Fibroblast of lung (primary cell): ENCODE measurements at places on chromosomes 1 and 21. TPM values are rescaled to one million over a fixed set of nuclear protein-coding genes. Genes with fewer than 3 reads are reported as not detected.

GPR37L1 gene
- not detected in 2 replicates for total RNA-seq

GRCh38 chr1:177770096-177770495 is 199.8 kb downstream of the SEC16B start:
- no peaks in the 10 kb centered on the region for H3K4me1 ChIP-seq
- no peaks in the 10 kb centered on the region for H3K27me3 ChIP-seq
- DNase-seq, result no peak
- no peak overlapping the region for H3K4me3 ChIP-seq
- H3K27ac ChIP-seq, result no peak overlapping the region

- peak overlapping the region; percentile 78 for H3K27ac ChIP-seq
- H3K27me3 ChIP-seq, result no peaks in the 10 kb centered on the region
- peaks cover 53% of the 10 kb centered on the region for H3K4me1 ChIP-seq
- no peak overlapping the region for H3K4me3 ChIP-seq
These were observed 117.0 kb downstream of the NAV1 start for GRCh38 chr1:201655910-201656309.

RYR2 gene
- 0.17 and 0.51 TPM in 2 replicates for total RNA-seq

GRCh38 chr1:37037690-37038089 is 3.4 kb upstream of the GRIK3 start:
- H3K36me3 ChIP-seq, result no peaks in the 10 kb centered on the region
- DNase-seq, result no peak
- no peak overlapping the region for H3K4me3 ChIP-seq
- H3K4me1 ChIP-seq, result no peaks in the 10 kb centered on the region
- H3K27me3 ChIP-seq, result peaks cover 21% of the 10 kb centered on the region

DNA sequence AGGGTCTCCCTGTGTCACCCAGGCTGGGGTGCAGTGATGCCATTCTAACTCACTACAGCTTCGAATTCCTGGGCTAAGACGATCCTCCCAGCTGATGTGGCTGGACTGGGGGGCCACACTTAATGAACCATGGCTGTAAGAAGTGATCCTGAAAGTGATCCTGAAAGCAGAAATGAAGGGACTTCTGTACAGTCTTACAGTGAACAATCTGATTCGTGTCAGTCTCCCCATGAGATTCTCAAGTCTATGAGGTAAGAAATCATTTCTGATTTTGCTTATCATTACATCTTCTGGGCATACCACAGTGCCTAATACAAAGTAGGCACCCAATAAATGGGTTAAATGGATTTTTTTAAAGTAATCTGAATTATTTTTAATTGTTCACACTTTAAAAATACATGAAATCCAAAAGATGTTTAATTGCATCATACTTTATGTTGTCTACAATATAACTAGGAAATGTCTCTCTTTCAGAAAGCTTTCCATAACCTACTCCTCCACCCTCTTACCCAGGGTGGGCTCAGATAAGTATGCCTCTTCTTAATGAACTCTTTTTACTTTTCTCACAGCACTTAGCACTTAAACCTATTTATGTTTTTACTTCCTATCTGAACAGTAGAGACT is 21.5 kb downstream of the TUT4 start:
- no peak overlapping the region for H3K27ac ChIP-seq
- H3K4me1 ChIP-seq, result no peaks in the 10 kb centered on the region
- no peak overlapping the region for H3K4me3 ChIP-seq

GLIS1 gene
- total RNA-seq, result under 0.01 TPM in 1 of 2 replicates, not detected in the other

TEKT2 gene
- 0.26 and 0.50 TPM in 2 replicates for total RNA-seq

GPR61 gene
- 0.26 TPM in 1 of 2 replicates, not detected in the other for total RNA-seq

C1orf226 gene
- under 0.01 and 0.33 TPM in 2 replicates for total RNA-seq

GRCh38 chr1:8116894-8117264 is 90.8 kb upstream of the ERRFI1 start:
- H3K36me3 ChIP-seq, result no peaks in the 10 kb centered on the region
- H3K4me3 ChIP-seq, result no peak overlapping the region
- H3K27me3 ChIP-seq, result no peaks in the 10 kb centered on the region
- DNase-seq, result peak; percentile 97
- peaks cover 24% of the 10 kb centered on the region for H3K4me1 ChIP-seq

DNA sequence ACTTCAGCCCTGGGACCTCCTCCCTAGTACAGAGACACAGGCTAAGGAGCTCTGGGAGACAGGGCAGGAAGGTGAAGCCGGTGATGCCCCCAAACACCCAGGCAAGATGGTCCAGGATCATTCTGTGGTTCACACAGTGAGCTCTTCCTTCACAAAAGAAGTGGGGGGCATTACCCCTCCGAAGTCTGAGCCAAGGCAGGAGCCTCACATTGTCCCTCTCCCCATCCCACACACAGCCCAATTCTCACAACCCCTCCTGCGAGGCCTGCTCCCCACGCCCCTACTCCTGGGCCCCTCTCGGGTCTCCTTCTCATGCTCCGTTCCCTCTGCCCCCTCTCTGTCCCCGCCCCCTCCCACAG is 10.7 kb downstream of the MEF2D start:
- no peaks in the 10 kb centered on the region for H3K27me3 ChIP-seq
- peaks cover 42% of the 10 kb centered on the region for H3K4me1 ChIP-seq
- peak overlapping the region; percentile 34 for H3K27ac ChIP-seq

DNA sequence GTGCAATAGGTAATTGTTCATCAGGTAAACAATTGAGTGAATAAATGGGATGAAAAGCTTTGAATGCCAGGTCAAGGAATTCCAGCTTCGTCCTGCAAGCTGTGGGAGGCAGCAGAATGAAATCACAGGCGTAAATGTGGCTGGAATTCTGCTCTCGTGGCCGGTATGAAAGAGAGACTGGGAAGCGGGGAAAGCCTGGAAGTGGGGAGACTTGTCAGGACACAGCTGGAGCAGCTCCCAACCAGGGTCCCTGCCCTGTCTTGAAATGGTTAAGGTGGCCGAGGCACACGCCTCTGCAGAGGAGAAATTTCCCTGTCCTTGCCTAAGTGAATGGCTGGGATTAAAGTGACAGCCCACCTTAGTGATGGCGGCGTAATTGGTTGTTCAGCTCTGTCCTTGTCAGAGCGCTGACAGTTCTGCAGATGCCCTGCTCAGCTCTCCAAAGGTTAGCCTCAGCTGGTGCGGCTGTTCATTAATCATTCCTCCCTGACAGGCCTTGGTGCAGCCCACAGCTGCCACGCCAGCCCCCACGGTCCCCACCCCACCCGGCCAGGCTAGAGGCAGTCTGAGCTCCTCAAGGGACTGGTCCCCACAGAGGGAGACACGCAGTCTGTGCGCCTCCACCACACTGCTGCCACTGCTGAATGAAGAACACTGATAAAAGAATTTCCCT is 398.3 kb upstream of the POU3F1 start:
- no peaks in the 10 kb centered on the region for H3K4me1 ChIP-seq
- no peaks in the 10 kb centered on the region for H3K36me3 ChIP-seq
- no peak overlapping the region for H3K27ac ChIP-seq
- H3K27me3 ChIP-seq, result no peaks in the 10 kb centered on the region
- DNase-seq, result no peak
- H3K4me3 ChIP-seq, result no peak overlapping the region

ASPM gene
- 1.8 and 9.7 TPM in 2 replicates for total RNA-seq

CDKN2C gene
- total RNA-seq, result 19.8 and 31.5 TPM in 2 replicates

GRCh38 chr1:201275253-201275666 is 8.0 kb upstream of the PKP1 start:
- H3K4me3 ChIP-seq, result no peak overlapping the region
- peaks cover under 1% of the 10 kb centered on the region for H3K27me3 ChIP-seq
- H3K27ac ChIP-seq, result no peak overlapping the region
- H3K36me3 ChIP-seq, result no peaks in the 10 kb centered on the region
- no peaks in the 10 kb centered on the region for H3K4me1 ChIP-seq

GRCh38 chr1:232590744-232591082 is 39.2 kb downstream of the SIPA1L2 start:
- no peaks in the 10 kb centered on the region for H3K36me3 ChIP-seq

DNA sequence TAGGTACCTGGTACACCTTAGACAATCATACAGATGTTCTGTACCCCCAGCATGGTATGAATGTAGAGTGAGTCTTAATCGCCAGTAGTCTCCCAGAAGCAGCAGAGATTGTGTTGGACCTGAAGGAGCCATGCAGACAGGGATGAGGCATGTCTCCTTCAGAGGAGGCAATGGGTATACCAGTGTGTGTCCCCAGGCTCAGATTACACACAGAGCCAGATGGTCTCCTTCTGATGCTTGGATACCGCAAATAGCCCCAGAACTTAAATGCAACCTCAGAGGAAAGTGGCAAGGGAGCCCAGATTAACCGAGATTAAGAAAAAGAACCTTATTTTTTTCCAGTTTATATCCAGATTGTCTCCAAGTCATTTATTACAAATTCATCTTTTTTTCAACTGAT is 96.8 kb upstream of the C21orf91 start:
- no peaks in the 10 kb centered on the region for H3K36me3 ChIP-seq
- H3K27ac ChIP-seq, result no peak overlapping the region
- no peaks in the 10 kb centered on the region for H3K4me1 ChIP-seq
- H3K4me3 ChIP-seq, result no peak overlapping the region
- DNase-seq, result no peak

GRCh38 chr1:13901039-13901438 is 201.1 kb downstream of the PRDM2 start:
- H3K36me3 ChIP-seq, result no peaks in the 10 kb centered on the region
- no peaks in the 10 kb centered on the region for H3K27me3 ChIP-seq
- no peak overlapping the region for H3K27ac ChIP-seq

GRCh38 chr1:182786223-182786994 is 3.2 kb upstream of the NPL start:
- no peak overlapping the region for H3K4me3 ChIP-seq
- peaks cover 4% of the 10 kb centered on the region for H3K27me3 ChIP-seq
- peak; percentile 60 for DNase-seq
- no peak overlapping the region for H3K27ac ChIP-seq

GRCh38 chr1:61259379-61260148 is 177.2 kb downstream of the NFIA start:
- DNase-seq, result no peak
- H3K4me3 ChIP-seq, result no peak overlapping the region
- H3K27ac ChIP-seq, result no peak overlapping the region
- H3K27me3 ChIP-seq, result no peaks in the 10 kb centered on the region
- H3K36me3 ChIP-seq, result no peaks in the 10 kb centered on the region

DNA sequence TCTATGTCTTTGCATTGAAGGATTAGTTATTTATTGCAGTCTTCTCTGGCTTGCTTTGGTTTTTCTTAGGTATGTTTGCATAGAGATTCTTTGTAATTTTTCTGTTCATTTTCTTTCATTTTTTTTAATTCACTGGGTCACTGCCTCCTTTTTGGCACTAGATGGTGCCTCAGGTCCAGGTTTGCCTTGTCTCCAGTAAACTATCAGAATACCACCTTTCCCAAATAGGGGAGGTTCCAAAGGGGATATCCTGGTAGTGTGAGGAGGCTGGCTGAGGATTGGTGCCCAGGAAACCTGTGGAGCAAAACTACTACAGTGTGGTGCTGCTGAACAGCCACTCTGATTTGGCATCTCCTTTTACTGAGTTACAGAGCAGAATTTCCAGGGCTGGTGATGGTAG is 257.1 kb downstream of the KCTD3 start:
- H3K4me1 ChIP-seq, result no peaks in the 10 kb centered on the region
- no peaks in the 10 kb centered on the region for H3K27me3 ChIP-seq
- DNase-seq, result peak; percentile 6
- H3K36me3 ChIP-seq, result no peaks in the 10 kb centered on the region
- H3K27ac ChIP-seq, result no peak overlapping the region

GRCh38 chr1:167935216-167936067 is 1.0 kb upstream of the DCAF6 start:
- no peaks in the 10 kb centered on the region for H3K36me3 ChIP-seq
- no peaks in the 10 kb centered on the region for H3K27me3 ChIP-seq
- peak overlapping the region; percentile 98 for H3K27ac ChIP-seq
- no peaks in the 10 kb centered on the region for H3K4me1 ChIP-seq
- DNase-seq, result peak; percentile 51

ZBTB48 gene
- total RNA-seq, result 15.4 and 16.0 TPM in 2 replicates

SNRNP40 gene
- total RNA-seq, result 96.6 and 102 TPM in 2 replicates

DNA sequence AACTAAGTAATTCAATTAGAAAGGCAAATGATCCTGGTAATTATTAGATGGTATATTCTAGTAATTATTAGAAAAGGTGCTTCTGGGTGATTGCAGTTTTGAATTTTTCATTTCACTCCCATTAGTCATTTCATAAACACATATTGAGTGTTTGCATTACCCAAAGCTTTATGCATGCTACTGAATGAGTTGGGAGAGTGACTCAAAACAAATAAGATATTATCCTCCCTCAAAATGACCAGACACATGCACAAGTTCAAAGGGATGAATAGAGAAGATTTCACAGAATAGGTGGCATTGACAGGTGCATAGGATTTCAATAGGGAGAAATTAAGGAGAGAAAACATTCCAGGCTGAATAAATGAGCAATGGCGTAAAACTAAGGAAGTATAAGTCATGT is 84.7 kb downstream of the PHTF1 start:
- no peak for DNase-seq
- H3K27ac ChIP-seq, result no peak overlapping the region
- no peaks in the 10 kb centered on the region for H3K27me3 ChIP-seq
- H3K4me3 ChIP-seq, result no peak overlapping the region
- H3K36me3 ChIP-seq, result no peaks in the 10 kb centered on the region
- H3K4me1 ChIP-seq, result peaks cover 2% of the 10 kb centered on the region

DNA sequence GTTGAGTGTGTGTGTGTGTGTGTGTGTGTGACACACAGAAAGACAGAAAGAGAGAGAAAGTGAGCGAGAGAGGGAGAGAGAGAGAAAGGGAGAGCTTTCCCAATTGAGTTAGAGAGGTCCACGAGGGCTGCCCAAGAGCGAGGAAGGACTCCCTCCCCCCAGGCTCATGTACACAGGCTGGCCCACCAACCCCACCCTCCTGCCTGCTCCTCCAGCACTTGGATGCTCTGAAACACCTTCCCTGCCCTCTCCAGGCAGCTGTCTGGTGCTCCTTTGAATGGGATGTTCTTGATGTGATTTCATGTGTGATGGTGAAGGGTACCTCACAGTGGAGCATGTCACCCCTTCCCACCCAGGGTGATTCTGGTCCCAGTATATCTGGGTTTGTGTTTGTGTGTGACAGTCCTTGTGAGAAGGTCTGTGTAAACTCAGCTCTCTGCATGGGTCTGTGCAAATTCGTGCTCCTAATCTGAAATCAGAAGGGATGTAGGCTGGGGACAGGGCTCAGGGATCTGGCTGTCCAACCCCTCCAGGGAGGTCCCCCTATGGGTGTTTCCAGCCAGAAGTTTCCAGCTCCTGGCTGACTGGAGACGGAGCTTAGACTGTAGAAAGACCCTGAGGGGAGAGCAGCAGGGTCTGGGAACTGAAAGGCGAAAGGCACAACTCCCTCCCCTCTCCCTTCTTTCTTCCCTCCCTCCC is 6.8 kb upstream of the PEAR1 start:
- H3K4me3 ChIP-seq, result no peak overlapping the region
- no peak overlapping the region for H3K27ac ChIP-seq
- H3K36me3 ChIP-seq, result no peaks in the 10 kb centered on the region
- no peak for DNase-seq
- H3K27me3 ChIP-seq, result peaks cover 48% of the 10 kb centered on the region
- no peaks in the 10 kb centered on the region for H3K4me1 ChIP-seq

HNRNPR gene
- 59.1 and 62.1 TPM in 2 replicates for total RNA-seq

DNA sequence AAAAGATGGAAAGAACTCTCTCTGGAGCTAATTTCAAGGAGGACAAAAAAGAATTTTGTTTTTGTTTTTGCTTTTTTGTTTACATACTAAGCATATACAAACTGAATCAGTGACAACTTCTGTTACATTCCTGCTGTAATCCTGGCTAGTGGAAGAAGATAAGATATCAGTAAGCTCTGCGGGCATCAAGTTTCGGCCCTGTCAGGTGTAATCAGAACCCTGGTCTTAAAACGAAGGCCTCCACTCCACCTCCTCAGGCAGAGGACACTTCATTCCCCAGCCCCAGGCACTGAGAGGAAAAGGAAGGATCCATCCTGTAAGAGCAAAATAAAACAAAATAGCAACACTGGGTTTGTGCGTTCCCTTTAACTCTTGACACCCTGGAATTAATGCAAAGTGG is 88.9 kb upstream of the ARHGAP29 start:
- H3K27me3 ChIP-seq, result no peaks in the 10 kb centered on the region
- DNase-seq, result no peak
- H3K4me3 ChIP-seq, result no peak overlapping the region
- H3K36me3 ChIP-seq, result no peaks in the 10 kb centered on the region
- H3K4me1 ChIP-seq, result peaks cover 21% of the 10 kb centered on the region
